Renal cortex interstitium (tissue), 15 donors: ENCODE measurements at places on chromosomes 3 and 15. TPM values are rescaled to one million over a fixed set of nuclear protein-coding genes. Genes with fewer than 3 reads are reported as not detected.

Gene SKIL
- 56.8 TPM for polyA plus RNA-seq

Gene FBXO40
- 0.03 TPM for polyA plus RNA-seq

DNA sequence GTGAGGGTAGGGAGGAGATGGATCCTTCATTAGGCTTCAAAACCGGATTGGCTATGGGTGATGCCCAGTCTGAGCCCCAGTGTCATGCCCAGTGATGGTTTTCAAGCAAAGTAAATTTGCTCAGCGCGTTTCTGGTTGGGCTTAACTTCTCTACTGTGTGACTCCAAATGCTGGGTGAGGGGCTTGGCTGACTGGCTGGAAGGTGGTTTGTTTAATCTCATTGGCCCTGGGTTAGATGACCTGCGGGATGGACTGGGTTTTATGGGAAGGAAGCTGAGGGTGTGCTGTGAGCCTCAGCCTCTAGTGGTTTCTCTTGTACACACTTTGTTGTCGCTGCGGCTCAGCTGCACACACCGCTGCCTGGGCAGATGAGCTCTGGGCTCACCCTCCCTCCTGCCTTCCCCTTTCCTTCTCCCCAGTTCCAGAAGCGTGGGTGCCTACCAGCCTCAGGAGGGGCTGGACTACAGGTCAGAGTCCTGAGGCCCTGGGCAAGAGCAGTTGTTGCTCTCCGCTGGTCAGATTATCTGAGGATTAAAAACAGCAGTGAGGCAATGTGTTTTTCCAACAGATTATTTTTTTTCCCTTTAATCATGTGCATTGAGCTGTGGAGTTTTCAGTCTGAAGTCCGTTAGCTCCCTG is 18.6 kb downstream of the PDIA5 start:
- DNase-seq: no peak

GRCh38 chr15:34011481-34011880 is 27.5 kb downstream of the AVEN start:
- no peak for DNase-seq

DNA sequence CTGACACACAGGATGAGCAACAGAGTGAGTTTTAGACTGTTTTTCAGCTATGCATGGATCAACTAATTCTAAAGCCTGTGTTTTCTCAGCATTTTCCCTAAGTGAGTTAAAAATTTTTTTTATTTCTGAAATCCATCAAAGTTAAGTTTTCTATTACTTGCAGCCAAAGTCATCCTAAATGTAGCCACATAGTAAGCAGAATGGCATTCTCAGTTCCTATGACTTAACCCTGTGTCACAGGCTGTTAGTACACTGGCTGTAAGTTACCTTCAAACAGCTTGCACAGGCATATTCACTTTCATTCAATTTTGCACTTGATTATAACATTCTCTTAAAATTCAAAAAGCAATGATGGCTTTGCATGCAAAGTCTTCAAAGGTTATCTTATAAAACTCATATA is 368.2 kb downstream of the OCA2 start:
- DNase-seq: no peak

DNA sequence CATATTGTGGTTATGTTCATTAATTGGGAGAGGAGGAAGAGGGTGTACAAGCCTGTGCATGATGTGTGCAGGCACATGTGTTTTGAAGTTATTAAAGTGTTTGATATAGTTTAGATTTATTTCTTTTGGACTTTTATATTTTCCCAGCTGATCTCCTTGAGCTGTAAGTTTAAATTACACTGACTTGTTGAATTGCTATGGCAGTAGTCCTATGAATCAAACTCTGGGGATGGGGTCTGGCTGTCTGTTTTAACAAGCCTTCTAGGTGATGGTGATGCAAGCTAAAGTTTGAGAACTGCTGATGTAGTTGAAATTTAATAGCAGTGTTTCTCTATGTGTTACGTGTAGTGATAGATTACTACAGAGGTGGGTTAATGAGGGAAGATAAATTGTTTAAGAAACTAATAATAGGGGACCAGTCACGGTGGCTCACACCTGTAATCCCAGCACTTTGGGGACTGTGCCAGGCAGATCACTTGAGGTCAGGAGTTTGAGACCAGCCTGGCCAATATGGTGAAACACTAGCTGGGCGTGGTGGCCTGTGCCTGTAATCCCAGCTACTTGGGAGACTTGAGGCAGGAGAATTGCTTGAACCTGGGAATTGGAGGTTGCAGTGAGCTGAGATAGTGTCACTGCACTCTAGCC is 7.0 kb downstream of the ARIH1 start:
- DNase-seq: no peak

- DNase-seq: no peak
Observed at GRCh38 chr15:43329217-43329959, 985 bp downstream of the LCMT2 start.

DNA sequence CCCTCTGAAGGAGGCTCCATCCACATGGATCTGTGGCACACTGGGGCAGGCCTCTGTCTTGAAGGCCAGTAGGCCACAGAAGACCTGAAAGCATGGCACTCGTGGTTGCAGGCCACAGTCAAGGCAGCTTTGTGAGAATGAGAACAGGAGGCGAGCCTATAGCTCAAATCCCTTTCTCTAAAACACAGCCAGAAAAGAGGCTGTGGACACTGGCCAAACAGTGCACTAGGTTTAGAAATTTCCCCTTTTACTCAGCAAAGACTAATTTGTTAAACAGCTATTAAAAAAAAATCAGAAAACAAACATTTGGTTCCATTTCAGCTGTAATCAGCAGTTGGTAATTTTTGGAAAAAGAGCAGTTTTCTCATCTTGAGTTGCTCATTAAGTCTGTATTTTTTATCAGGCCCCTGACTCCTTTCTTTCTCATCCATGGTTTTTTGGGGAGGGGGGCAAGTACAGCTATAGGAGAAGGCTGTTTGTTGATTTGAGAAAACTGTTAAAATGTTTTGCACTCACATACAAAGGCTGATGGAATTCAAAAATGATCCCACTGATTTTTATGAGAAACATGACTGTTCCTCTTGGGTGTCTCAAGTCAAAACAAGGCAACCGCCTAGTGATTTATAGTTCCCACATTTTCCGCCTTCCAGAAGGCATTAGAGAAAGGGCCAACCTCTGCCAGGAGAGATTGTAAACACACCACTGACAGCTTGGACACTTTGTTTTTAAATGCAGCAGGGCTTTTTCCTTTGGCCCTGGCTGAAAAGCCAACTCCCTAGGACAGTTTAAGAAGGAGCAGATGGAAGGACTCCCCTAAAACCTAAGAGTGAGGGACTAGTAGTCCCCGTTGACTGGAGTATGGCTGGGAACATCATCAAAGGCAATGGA is 28.1 kb downstream of the PARP16 start:
- no peak for DNase-seq

DNA sequence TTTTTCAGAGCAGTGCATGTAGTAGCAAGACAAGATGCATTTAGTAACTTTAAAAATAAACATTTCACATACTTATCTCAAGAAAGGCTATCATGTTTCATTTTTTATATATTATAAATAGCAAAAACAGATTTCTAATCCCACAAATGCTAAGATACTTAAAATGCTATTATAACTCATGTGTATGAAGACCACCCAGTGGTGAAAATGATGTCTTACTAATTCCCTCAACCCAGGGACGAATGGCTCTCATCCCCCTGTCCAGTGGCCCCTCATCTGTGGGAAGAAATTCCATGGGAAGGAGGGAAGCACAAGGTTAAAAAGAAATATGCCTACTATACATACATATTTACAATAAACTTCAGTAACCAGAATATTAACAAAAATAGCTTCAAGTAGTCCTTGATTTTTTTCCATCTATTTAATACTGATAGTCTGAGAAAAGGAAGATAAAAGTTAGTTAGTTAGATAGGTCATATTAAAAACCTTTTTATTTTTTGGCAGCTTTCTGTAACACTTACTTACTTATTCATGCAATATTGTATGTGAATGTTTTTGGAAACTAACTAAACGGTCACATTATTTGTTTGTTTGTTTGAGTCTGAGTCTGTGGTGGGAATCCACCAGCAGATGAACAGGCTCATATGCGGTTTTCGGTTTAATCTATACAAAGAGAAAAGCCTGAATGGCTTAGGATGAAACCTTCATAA is 14.8 kb downstream of the NR2E3 start:
- no peak for DNase-seq

DNA sequence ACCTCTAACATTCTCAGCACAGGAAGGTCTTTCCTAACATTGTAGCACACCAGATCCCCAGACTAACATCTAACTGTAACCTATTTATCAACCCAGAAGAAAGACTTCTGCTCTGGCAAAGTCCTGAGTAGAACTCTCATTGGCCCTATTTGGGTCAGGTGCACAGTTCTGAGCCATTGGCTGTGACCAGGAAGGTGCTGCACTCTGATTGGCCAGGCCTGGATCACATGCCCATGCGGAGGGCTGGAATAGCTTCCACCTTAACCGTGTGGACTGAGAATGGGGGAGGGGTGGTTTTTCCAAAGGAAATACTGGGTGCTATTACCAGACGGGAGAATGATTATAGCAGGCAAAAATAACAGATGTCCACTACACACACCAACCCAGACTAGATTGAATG is 11.5 kb downstream of the FEZF2 start:
- DNase-seq: no peak

Gene SLC28A1
- polyA plus RNA-seq: 10.3 TPM

GRCh38 chr3:124926426-124927101 is 8.0 kb downstream of the MUC13 start:
- no peak for DNase-seq

Gene ZMYND10
- polyA plus RNA-seq: 3.9 TPM

GRCh38 chr3:193943200-193943599 is 192.7 kb upstream of the HES1 start:
- no peak for DNase-seq

- no peak for DNase-seq
Observed at GRCh38 chr3:39166932-39167532, 13.6 kb upstream of the CSRNP1 start.
